ENCODE measurements at places on chromosomes 3 and 15. TPM values are rescaled to one million over a fixed set of nuclear protein-coding genes. Genes with fewer than 3 reads are reported as not detected.
A peak's percentile ranks its signal among the peaks of the same experiment; 100 is the strongest.

The PLEKHO2 gene
- total RNA-seq, result 17.1 TPM

The KBTBD12 gene
- not detected for total RNA-seq

The GOLGA8J gene
- total RNA-seq, result not detected

The SLC51A gene
- total RNA-seq, result not detected

The HGD gene
- total RNA-seq, result 4.1 TPM

DNA sequence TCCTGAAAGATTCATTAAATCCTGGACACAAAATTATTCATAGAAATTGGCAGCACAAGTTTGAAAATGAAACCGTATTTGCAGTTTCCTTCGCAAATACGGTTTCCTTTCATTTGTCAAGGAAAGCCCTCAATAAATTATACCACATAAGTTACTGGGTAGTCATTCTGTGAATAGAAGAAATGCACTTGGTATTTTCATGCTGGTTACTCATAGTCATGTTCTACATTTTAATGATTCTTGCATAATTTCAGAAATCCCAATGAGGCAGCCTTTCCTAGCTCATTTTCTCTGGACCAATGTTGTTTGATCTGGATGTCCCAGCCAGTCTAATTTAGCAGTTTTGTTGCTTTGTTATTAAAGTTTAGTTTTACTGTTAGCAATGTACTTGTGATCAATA, 43.2 kb downstream of the MINAR1 start:
- H3K36me3 ChIP-seq, result no peaks in the 10 kb centered on the region
- no peak overlapping the region for H3K4me3 ChIP-seq
- H3K27me3 ChIP-seq, result no peaks in the 10 kb centered on the region
- H3K4me1 ChIP-seq, result no peaks in the 10 kb centered on the region

DNA sequence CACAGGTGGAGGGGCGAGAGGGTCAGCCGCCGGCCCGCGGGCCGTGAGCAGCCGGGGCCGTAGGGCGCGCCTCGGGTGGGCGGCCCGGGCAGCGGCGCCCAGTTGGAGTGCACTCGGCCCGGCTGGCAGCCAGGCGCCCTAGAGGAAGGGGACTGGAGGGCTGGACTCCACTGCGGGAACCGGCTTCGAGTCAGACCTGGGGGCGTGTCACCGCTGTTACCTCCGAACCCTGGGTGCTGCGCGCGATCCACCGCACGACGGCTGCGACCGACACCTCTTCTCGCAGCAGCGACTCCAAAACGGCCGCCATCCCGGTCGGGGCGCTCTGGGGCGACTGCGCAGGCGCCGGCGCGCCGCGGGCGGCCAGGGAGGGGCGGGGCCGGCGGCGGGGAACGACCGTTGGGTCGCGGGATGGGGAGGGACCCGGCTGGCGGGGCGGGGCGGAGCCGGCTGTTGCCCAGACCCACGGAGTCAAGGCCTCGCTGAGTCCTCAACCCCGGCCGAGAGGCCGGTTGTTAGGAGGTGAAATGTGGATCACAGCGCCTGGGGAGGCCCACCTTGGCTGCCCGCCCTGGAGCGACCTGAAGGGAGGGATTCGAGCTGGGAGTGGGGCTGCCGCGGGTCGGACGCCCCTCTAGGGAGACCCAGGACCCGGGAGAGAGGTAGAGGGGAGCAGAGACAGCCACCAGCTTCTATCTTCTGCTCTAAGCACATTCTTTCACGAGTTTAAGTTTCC, at the start of gene CDAN1:
Gene CDAN1 (minus strand): TSS at position 336 of the 736 bp plus-strand sequence. CDS start 26 bp downstream, at position 310.
- H3K27ac ChIP-seq, result peak within 1 kb of the TSS; percentile 88
- H3K36me3 ChIP-seq, result peaks cover 4% of the 10 kb centered on the region

GRCh38 chr15:86558252-86558651, 478.6 kb downstream of the AGBL1 start:
- H3K36me3 ChIP-seq, result no peaks in the 10 kb centered on the region
- DNase-seq, result no peak
- no peaks in the 10 kb centered on the region for H3K27me3 ChIP-seq
- H3K4me1 ChIP-seq, result no peaks in the 10 kb centered on the region

GRCh38 chr3:32175607-32176197, 62.8 kb upstream of the CMTM8 start:
- no peak overlapping the region for H3K4me3 ChIP-seq
- DNase-seq, result no peak
- H3K27ac ChIP-seq, result no peak overlapping the region

- H3K27ac ChIP-seq, result no peak overlapping the region
- H3K4me1 ChIP-seq, result no peaks in the 10 kb centered on the region
- no peak for DNase-seq
- H3K27me3 ChIP-seq, result no peaks in the 10 kb centered on the region
- no peak overlapping the region for H3K4me3 ChIP-seq
These were observed 127.2 kb upstream of the STT3B start for GRCh38 chr3:31405515-31405914.

DNA sequence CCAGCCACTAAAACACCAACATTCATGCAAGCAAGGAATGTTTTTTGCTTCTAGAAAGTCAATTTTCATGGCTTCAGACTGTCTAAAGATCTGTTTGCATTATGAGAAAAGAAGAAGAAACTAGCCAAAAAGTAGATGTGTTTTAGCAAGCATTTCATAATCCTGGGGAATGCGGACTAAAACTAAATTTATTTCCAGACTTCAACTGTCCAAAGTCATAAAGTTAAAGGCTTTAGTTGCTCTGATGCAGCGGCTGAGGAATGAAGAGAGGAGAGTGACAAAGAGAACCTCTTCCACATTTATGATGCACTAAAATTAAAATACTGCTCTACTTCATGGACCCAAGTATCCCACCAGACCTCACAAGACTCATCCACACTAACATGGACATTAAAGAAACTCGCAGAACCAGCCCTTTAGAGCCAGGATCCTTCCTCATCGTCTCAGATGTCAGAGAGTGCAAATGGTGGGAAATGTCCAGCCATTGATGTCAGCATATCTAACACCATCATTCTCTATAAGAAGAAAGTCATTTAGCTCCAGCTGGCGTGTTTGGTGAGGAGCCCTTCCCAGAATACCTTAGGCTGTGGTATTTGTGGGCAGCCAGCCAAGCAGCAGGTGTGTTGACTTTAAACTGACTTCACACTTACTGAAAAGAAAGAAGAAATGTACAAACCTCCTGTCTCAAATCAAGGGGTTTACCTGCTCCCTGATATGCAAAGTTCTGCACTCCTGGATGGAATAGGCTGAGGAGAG, 17.4 kb downstream of the FYCO1 start:
- H3K27me3 ChIP-seq, result no peaks in the 10 kb centered on the region
- H3K4me1 ChIP-seq, result peaks cover 42% of the 10 kb centered on the region
- peaks cover 57% of the 10 kb centered on the region for H3K36me3 ChIP-seq
- no peak overlapping the region for H3K4me3 ChIP-seq

DNA sequence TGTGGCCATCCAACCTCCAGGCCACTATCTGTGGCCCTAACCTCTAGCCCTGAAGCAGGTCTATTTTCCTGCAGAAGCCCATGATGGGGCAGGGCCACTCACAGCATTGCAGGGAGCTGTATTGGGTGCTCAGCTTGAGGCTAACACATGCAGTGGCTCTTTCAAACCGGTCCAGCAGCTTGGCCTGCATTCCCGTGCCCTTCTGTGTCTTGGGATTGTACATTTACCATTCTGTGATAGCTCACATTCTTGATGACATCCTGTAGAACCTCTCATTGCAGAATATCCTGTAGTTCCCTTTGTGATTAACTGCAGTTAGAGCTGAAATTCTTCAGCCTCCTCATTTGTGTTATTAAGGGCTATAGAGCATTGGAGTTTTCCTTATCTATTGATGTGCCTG, 60.8 kb upstream of the ANKRD34C start:
- H3K27me3 ChIP-seq, result peaks cover 28% of the 10 kb centered on the region
- DNase-seq, result no peak
- no peak overlapping the region for H3K4me3 ChIP-seq
- H3K36me3 ChIP-seq, result no peaks in the 10 kb centered on the region
- H3K27ac ChIP-seq, result no peak overlapping the region

DNA sequence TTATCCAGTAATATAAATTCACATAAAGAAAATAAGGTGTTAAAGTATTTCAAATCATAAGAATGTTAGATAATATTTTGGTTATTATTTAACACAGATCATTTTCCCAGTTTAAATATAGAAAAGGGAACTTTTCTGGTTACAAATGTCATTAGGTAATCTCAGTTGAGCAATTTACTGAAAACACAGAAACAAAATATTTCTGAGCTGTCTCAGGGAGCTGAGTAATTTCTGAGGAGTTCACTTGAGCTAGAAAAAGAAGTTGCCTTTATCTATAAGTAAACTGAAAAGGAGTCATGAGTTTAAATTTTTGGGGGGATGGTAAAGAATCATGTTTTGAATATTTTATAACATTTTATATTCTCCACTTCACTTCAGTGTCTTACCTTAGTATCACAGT, 855.4 kb upstream of the ARPP21 start:
- no peak for DNase-seq
- H3K27ac ChIP-seq, result no peak overlapping the region
- no peaks in the 10 kb centered on the region for H3K27me3 ChIP-seq
- H3K4me1 ChIP-seq, result no peaks in the 10 kb centered on the region
- no peaks in the 10 kb centered on the region for H3K36me3 ChIP-seq

- peak overlapping the region; percentile 8 for H3K4me3 ChIP-seq
- no peak overlapping the region for H3K27ac ChIP-seq
- H3K27me3 ChIP-seq, result no peaks in the 10 kb centered on the region
- peaks cover 67% of the 10 kb centered on the region for H3K36me3 ChIP-seq
These were observed 38.0 kb downstream of the ANP32A start for GRCh38 chr15:68782589-68783161.

DNA sequence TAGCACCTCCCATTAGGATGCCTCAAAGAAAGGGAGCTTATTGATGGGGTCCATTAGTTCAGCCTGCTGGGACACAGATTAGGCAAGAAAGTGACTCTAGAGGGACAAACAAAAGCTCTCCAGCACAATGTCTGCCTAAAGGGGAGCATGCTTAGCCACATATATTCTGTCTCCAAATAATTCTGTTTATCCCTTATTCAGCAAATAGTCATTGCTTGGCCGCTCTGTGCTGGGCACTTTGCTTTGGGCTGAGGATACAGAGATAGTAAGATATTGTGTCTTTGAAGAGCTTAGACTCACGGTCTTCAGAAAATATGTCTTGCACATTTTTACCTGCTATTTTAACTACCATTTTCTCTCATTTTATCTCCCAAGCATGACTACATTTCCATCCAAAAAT, 159.8 kb downstream of the SYNPR start:
- no peaks in the 10 kb centered on the region for H3K36me3 ChIP-seq
- no peaks in the 10 kb centered on the region for H3K27me3 ChIP-seq
- DNase-seq, result no peak
- H3K4me1 ChIP-seq, result no peaks in the 10 kb centered on the region
- H3K27ac ChIP-seq, result no peak overlapping the region

DNA sequence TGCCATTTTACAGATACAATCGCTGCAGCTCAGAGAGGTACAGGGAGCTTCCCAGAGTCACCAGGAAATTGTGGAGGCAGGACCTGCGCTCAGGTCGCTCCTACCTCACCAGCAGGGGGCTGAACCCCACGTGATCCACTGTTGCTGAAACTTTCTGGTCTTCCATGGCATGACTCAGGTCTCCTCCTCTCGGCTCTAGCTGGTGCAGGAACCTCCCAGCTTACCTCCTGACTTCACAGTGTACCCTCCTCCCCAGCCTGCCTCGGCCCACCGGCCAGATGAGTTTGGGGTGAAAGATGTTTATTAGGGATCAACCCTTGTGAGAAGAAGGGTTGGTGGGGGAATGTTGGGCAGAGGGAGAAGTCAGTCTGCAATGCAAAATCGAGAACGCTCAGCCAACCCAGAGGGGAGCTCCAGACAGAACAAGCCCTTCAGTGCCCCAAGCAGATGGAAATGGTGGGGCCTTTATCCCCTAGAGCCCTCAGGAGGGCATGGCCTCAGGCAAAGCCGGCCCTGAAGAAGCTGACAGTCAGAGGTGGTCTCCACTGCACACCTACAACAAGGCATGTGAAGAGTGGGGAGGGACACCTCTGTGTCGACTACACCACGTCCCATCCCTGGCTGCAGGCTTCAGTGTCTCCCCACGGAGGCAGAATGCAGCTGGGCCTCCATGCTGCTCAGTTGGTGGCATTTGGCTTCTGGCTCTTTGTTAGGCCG, 118.6 kb upstream of the PRR20G start:
- no peak overlapping the region for H3K4me3 ChIP-seq
- no peak overlapping the region for H3K27ac ChIP-seq
- H3K36me3 ChIP-seq, result no peaks in the 10 kb centered on the region
- no peak for DNase-seq

DNA sequence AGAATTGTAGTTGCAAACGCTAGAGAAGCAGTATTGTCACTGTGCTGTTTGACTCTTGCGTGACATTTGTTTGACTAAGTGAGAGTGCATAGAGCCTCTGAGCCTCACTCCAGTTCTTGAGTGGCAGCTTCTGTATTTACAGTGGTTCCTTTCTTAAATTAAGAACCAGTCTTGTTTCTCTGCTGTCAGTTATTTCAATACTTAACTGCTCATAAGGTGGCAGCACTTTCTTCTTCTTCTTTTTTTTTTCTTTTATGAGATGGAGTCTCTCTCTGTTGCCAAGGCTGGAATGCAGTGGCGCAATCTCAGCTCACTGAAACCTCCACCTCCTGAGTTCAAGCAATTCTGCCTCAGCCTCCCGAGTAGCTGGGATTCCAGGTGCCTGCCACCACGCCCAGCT, 372.1 kb downstream of the LPP start:
- H3K4me1 ChIP-seq, result no peaks in the 10 kb centered on the region
- H3K36me3 ChIP-seq, result no peaks in the 10 kb centered on the region
- no peak overlapping the region for H3K27ac ChIP-seq
- no peaks in the 10 kb centered on the region for H3K27me3 ChIP-seq
- H3K4me3 ChIP-seq, result no peak overlapping the region

Measured in T-cell (primary cell).